T-helper 9 cell (primary cell): ENCODE measurements at places on chromosomes 6 and 20.

- no peak for DNase-seq
Measured at GRCh38 chr6:153872946-153873345, 166.1 kb upstream of the OPRM1 start.

DNA sequence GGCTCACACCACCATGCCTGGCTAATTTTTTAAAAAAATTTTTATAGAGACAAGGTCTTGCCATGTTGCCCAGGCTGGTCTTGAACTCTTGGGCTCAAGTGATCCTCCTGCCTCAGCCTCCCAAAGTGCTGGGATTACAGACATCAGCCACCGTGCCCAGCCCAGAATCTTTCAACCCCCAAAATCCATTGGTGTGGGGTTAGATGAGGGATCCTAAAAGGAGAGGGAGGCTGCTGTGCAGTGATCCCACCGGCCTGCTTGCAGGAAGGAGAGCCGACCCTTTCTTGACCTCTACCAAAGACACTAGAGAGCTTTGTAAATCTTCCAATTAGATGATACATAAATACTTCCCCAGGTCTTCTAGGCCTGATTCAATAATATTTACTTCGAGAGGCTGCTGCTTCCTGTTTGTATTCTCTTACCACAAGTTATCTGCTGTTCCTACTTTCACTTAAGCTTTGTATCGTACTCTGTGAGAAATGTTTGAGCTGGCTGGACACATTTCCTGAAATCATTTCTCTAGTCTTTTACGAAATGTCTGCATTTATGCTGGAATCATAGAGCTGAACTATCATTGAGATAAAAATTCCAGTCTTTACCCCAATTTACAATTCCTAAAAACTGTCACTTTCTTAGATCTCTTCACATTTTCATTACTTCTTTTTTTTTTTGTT lies 49.3 kb upstream of the IER3 start:
- DNase-seq = no peak

- DNase-seq = no peak
Measured at GRCh38 chr20:25521382-25521781, 63.9 kb downstream of the NINL start.

GRCh38 chr20:39897058-39897457 lies 792.0 kb downstream of the MAFB start:
- DNase-seq = no peak

GRCh38 chr6:108323710-108324466 lies 29.0 kb downstream of the AFG1L start:
- no peak for DNase-seq

DNA sequence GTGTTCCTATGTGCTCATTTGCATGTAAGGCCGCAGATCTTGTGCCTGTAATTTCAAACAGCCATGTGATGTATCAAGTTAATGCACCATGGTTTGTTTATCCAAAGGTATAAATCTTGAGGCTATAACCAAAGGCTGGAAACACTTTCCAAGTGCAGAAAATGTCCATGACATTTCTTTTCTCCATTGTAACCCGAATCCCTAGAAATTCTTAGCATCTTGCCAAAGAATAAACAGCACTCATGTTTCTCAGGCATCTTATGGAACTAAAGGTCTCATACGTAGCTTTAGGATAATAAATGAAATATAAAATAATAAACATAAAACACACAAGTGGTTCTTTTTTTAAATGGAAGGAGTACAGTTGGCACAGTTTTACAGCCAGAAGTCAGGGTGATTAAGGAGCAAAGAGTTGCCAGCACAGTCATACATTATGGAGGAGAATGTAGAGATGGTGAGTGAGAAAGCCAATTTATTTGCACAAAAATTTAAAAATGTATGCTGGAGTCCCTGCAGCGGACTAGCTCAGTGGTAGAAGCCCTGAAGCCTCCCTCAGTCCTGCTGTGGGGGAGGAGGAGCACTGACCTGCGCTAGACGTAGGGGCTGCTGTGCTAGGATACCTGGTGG lies 18.0 kb downstream of the CDH26 start:
- DNase-seq = no peak

DNA sequence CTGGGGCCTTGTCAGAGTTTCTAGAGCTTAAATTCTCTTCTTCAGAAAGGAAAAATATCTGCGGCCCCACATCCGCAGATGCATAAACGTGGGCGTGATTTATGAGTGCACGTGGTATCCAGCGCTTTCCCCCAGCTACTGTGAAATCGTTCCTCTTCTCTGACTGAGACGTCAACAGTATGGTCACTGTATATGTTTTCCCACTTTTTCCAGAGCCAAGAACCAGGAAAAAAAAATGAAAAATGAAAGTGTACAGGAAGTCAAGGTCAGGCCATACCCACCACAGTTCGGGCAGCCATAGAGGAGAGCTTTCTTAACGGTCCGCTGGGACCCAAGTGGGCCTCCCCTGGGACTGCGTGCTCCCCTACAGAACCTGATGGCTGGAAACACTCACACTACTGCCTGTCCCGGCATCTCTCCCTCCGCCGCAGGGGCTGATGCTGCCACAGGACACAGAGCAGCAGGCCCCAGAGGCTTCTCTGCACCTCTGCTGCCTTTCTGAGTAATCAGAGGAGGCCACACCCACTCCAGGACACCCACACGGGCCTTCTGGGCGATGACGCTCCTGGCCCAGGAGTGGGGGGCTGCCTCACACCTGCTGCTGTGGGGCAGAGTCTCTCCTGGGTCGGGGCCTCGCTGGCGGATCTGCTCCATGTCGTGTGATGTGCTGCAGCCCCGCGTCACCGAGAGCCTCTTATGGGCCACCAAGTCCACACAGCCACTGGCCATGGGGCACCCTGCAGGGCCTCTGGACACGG lies 16.4 kb upstream of the STX16 start:
- no peak for DNase-seq

- DNase-seq = no peak
Measured at GRCh38 chr6:149919834-149920225, 3.1 kb downstream of the RAET1G start.

- no peak for DNase-seq
Measured at GRCh38 chr6:121596441-121596840, 161.0 kb downstream of the GJA1 start.

GRCh38 chr6:108675226-108676200 lies 114.8 kb downstream of the FOXO3 start:
- DNase-seq = no peak

- DNase-seq = no peak
Measured at GRCh38 chr6:169225887-169226286, 27.8 kb downstream of the THBS2 start.
